ENCODE measurements at places on chromosomes 16 and 17.

- no peak for DNase-seq
Observed at GRCh38 chr17:76958974-76959373, 90.8 kb downstream of the MGAT5B start.

DNA sequence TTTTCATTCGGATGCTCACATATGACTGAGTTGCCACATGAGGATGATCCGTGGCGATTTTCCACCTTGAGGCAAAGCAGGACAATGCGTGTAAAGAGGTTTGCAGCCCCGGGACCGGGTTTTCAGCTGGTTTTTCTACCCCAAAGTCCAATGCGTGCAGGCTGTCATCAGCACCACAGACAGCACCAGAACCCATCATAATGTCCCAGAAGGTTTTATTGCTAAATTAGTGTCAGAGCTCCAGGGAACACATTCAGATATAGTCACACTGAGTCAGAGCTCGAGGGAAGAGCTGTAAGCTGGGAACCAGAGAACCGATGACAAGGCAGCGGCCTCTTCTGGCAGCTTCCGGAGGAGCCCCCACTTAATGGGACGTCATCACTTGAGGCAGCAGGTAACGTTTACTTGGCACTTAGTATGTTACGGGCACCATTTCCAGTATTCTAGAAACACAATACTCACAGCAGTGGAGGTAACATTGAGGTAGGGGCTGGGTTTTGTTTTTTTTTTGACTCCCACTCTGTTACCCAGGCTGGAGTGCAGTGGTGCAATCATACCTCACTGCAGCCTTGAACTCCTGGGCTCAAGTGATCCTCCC, 8.9 kb upstream of the NAGPA start:
- DNase-seq, result no peak

GRCh38 chr16:85975451-85975981, 76.6 kb downstream of the IRF8 start:
- DNase-seq, result no peak

DNA sequence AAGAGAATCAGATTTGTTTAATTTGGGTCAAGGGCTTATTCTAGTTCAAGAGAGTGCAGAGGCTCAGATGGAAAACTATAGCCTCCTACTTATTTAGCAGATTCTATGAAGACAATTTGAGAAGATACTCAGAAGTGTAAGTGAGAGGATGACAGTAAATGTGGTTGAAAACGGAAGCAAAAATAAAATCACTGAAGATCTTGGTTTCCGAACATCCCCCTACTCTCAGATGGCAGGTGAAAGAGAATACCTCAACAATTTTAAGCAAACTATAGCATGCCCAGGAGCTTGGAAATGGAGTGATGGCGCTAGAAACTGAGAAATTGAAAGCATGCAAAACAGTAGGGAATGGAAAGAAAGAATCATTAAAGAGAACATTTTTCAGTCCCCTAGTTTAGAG, 705.5 kb upstream of the CDH8 start:
- DNase-seq, result no peak

All from amygdala (tissue), 56 donors.